Kidney (tissue), 22 donors: ENCODE measurements at places on chromosomes 5 and 9. TPM values are rescaled to one million over a fixed set of nuclear protein-coding genes. Genes with fewer than 3 reads are reported as not detected.
A peak's percentile ranks its signal among the peaks of the same experiment; 100 is the strongest.

DNA sequence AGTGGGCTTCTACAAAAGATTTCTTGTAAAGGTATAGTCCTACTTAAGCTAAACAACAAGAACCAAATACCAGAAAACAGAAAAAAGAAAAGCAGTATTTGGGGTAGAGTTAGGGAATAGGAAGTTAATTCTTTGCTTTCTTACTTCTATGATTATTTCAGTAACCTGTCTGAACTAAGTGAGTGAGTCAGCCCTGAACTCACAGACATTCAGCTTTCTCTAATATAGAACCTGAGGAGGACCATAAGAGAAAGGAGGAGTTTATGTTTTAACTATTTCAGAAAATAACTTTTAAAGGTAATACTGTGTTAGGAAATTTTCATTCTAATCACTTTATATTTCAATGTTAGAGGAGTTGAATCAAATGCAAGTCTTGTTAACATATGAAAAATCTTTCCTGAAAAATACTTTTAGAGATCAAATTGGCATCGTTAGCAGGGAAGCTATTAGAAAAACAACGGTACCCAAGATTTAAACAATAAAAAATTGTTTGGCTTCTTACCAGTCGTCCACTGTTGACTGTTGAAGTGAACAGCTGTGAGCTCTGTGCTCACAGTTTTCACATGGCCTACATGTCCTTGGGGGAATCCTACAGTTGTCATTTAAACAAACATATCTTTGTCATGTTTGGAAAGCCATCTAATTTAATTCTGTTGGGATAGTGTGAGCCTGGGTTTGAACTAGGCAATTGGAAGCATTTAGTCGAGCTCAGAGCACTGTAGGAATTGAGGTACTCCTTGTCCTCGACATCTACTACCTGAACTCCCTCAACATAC is 19.9 kb upstream of the ZFAND5 start:
- DNase-seq = no peak
- no peaks in the 10 kb centered on the region for H3K36me3 ChIP-seq
- H3K4me3 ChIP-seq = no peak overlapping the region

DNA sequence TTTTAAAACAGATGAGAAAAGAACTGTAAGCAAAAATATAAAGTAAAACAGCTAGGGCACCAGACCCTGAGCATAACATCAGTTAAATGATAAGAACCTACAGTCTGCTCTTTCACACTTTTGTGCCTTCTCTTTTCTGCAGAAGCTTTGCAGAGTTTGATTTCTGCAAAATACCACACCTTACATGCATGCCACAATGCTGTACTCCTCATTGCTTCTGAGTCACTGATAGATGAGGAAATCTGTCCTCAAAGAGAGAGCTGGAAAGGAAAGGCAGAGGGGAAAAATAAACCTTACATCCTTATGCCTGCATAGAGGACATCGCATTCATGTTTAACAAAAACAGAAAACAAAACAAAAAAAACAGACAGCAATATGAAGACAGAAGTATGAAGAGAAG is 142.9 kb downstream of the ATPSCKMT start:
- no peak overlapping the region for H3K4me3 ChIP-seq
- no peaks in the 10 kb centered on the region for H3K4me1 ChIP-seq
- H3K27ac ChIP-seq = no peak overlapping the region
- no peaks in the 10 kb centered on the region for H3K36me3 ChIP-seq

GRCh38 chr9:137241490-137242268 is 592 bp downstream of the TUBB4B start:
- no peak for DNase-seq
- H3K4me3 ChIP-seq = peak overlapping the region; percentile 70
- no peaks in the 10 kb centered on the region for H3K27me3 ChIP-seq
- H3K27ac ChIP-seq = peak overlapping the region; percentile 90
- peaks cover 11% of the 10 kb centered on the region for H3K4me1 ChIP-seq

Gene FCN2
- total RNA-seq = 3.6 TPM

Gene BAAT
- 0.09 TPM for total RNA-seq

- H3K27me3 ChIP-seq = no peaks in the 10 kb centered on the region
- H3K27ac ChIP-seq = no peak overlapping the region
- no peaks in the 10 kb centered on the region for H3K36me3 ChIP-seq
- no peaks in the 10 kb centered on the region for H3K4me1 ChIP-seq
Observed at GRCh38 chr5:148541054-148541835, 113.1 kb downstream of the HTR4 start.

DNA sequence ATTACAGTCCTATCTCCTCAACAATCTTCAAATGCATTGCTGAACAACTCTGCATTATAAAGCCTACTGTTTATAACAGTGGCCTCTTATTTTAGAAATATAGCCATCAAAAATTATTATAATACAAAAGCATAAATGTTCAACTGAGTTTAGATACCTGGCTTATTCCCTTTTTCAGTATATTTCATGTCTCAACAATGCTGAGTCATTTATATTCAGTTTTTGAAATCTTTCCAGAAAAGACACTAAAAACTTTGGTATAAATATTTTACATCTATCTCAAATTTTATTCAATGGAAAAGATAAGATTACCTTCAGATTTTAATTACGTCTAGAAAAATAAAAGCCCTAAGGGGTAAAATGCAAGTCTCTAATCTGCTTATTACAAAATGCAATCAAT is 37.9 kb downstream of the LURAP1L start:
- H3K27ac ChIP-seq = no peak overlapping the region
- no peaks in the 10 kb centered on the region for H3K4me1 ChIP-seq
- no peaks in the 10 kb centered on the region for H3K27me3 ChIP-seq
- H3K36me3 ChIP-seq = no peaks in the 10 kb centered on the region
- no peak overlapping the region for H3K4me3 ChIP-seq

- H3K27me3 ChIP-seq = no peaks in the 10 kb centered on the region
- no peak overlapping the region for H3K4me3 ChIP-seq
- H3K36me3 ChIP-seq = no peaks in the 10 kb centered on the region
- H3K4me1 ChIP-seq = no peaks in the 10 kb centered on the region
- DNase-seq = no peak
- no peak overlapping the region for H3K27ac ChIP-seq
Observed at GRCh38 chr5:126831156-126831555, 54.2 kb downstream of the LMNB1 start.
